ENCODE measurements at places on chromosomes 3 and 15. TPM values are rescaled to one million over a fixed set of nuclear protein-coding genes. Genes with fewer than 3 reads are reported as not detected.
A peak's percentile ranks its signal among the peaks of the same experiment; 100 is the strongest.

Gene OCA2
- not detected for total RNA-seq

Gene CPNE9
- total RNA-seq = not detected

- DNase-seq = no peak
These were observed 39.8 kb upstream of the NR2F2 start for GRCh38 chr15:96290679-96291078.

- DNase-seq = no peak
These were observed 612.8 kb upstream of the AGTR1 start for GRCh38 chr3:148084931-148085330.

DNA sequence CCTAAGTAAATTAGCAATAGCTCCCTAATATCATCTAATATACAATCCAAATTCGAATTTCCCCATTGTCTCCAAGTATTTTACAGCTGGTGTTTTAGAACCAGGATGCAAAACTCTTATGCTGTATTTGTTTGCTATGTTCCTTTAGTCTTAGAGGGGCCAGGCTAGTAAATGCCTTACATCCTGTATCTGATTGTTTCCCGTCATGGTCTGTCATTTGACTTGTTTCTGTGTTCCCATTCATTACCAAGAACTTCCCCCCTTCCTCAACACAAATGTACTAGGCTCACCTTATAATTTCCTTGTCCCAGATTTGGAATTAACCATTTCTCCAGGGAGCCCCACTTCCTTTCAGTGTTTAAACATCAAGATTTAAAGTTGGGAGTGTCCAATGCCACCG lies 54.1 kb downstream of the ABTB1 start:
- DNase-seq = no peak

DNA sequence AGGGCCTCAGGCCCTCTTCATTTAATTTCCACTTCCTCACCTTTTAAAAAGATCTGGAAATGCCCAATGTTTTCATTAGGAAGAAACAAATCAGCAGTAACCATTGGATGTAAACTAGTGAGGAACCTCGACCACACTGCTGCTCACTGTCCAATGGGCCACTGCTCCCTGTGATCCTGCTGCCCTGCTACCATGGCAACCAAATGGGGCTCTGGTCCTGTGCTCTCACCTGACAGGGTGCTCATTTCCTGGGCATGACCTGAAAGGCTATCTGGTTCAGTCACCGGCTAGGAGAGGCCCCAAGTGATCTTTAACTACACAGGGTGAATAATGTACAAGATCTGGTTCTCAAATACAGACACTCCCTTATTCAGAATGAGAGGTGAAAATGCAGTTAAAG lies 54.6 kb downstream of the ARHGEF3 start:
- no peak for DNase-seq

- DNase-seq = no peak
These were observed 32.5 kb upstream of the GP5 start for GRCh38 chr3:194431554-194431953.

- DNase-seq = no peak
These were observed 99.4 kb downstream of the ALCAM start for GRCh38 chr3:105466072-105466471.

DNA sequence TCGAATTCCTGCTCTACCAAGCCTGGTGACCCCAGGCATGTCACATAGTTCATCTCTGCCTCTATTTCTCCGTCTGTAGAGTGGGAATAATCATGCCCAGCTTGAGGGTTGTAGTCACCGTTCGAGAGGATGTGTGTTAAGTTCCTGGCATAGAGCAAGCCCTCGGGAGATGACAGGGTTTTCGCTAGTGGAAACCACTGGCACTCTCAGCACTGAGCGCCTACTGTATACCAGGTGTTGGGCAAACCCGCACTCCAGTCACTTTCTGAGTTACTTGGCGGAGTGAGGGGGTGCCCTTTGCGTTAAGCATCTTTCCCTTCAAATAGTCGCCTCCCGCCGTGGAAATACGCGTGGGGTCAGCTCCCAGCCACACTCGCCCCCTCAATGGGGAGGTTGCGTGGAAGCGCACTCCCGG lies 5.1 kb downstream of the FEZF2 start:
- DNase-seq = no peak

DNA sequence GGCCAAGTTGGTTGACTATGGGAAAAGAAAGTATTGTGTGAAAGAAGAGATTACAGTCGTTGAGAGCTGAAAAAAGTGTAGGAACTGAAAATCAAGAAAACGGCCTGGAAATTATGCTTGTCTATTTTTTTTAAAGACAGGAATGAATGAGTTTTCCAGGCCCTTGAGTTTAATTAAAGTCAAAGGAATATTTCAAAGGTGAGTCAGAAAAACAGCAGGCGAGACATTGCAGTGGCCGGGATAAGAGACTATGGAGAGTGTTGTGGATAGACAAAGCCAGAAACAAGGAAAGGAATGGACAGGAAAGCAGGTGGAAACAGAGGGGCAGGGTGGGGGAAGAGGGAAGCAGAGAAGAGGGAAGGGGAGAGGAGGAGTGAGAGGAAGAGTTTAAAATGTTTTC lies 275.1 kb upstream of the LRTM1 start:
- peak; percentile 43 for DNase-seq
